ENCODE measurements at places on chromosomes 6 and 20.

DNA sequence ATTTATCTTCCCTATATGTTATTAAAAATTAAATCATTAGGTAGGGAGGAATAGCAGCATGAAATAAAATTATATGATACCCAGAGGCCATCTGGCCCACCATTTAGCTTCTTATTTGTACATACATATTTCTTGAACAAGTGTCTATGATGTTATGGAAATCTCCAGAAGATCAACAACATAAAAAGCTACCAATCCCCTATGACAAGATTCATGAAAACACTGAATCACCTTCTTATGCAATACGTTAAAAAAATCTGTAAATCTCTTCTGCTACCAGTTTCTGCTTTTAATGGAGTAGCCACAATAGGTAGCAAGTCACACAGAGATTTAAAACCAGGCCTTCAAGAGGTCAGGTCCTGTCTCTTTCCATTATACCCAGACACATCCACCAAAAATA, 125.8 kb upstream of the ENPP5 start:
- no peaks in the 10 kb centered on the region for H3K4me1 ChIP-seq
- no peak overlapping the region for H3K27ac ChIP-seq
- peaks cover 16% of the 10 kb centered on the region for H3K27me3 ChIP-seq
- H3K4me3 ChIP-seq = no peak overlapping the region
- no peaks in the 10 kb centered on the region for H3K36me3 ChIP-seq
- no peak for DNase-seq

GRCh38 chr6:73738367-73739028, 42.5 kb downstream of the CD109 start:
- H3K4me3 ChIP-seq = no peak overlapping the region
- peaks cover 3% of the 10 kb centered on the region for H3K27me3 ChIP-seq
- no peaks in the 10 kb centered on the region for H3K36me3 ChIP-seq
- H3K4me1 ChIP-seq = peaks cover 2% of the 10 kb centered on the region
- no peak for DNase-seq
- H3K27ac ChIP-seq = no peak overlapping the region

DNA sequence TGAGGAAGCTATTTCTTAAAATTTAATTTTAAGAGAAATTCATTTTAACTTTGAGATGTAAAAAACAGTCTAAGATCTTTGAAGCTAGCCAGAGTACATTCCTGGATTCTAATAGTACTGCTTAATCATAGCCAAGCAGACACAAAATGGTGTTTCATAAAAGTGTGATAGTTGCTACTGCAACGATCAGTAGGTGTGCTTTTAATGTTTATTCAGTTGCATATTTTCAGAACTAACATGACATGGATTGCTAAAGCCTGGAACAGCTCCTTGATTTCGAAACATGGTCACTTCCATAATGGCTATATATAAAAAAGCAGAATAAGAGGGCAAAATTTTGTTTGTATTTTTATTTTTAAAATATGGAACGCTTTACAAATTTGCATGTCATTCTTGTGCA, 35.5 kb downstream of the SESN1 start:
- peaks cover 2% of the 10 kb centered on the region for H3K27me3 ChIP-seq
- H3K36me3 ChIP-seq = no peaks in the 10 kb centered on the region
- DNase-seq = no peak

DNA sequence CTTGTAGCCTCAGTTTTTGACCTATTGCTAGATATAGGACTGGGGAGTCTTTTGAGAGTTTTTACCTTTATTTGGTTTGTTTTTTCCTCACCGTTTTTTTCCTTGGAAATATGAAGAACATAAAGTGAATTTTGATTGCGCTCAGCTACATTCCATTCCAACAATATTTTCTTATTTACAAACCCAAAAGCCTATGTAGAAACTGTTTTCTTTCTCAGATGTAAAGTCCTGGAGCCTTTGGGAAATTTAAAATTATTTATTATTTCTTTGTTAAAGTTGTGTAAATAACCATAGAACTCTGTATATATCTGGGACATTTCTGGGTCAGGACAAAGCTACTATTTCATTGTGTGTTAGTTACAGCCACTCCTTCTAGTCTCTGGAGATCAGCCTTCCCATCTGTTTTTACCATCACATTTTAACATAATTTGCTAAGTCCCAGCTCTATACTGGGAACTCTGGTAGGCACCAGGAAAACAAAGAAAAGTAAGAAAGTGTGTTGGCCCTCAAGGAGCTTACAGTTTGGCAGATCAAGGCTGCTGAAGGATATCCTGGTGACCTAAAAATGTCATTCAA, 68.8 kb downstream of the JAG1 start:
- H3K4me1 ChIP-seq = peaks cover 5% of the 10 kb centered on the region
- no peak overlapping the region for H3K27ac ChIP-seq
- H3K36me3 ChIP-seq = peaks cover 23% of the 10 kb centered on the region
- no peak for DNase-seq

DNA sequence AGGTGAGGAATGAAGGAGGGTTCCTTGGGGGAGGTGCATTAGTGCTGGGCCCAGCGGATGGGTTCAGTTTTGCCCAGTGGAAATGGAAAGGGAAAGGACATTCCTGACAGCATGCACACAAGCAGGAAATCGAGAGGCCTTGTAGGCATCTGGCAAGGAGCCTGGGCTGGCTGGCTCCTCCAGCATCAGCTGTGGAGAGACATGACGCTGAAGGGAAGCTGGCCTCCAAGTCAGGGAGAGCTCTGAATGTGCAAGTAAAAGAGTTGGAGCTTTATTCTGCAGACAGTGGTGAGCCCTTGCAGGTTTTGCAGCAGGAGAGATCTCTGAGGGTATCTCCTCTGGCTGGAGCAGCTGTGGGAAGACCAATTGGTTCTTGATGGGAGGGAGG, 154.3 kb downstream of the MRPL14 start:
- H3K4me1 ChIP-seq = peaks cover 8% of the 10 kb centered on the region
- no peaks in the 10 kb centered on the region for H3K36me3 ChIP-seq
- DNase-seq = no peak
- no peak overlapping the region for H3K4me3 ChIP-seq

GRCh38 chr6:144882425-144882824, 597.3 kb downstream of the UTRN start:
- no peaks in the 10 kb centered on the region for H3K36me3 ChIP-seq
- peaks cover 20% of the 10 kb centered on the region for H3K27me3 ChIP-seq
- no peak overlapping the region for H3K27ac ChIP-seq
- no peak for DNase-seq
- no peak overlapping the region for H3K4me3 ChIP-seq
- no peaks in the 10 kb centered on the region for H3K4me1 ChIP-seq

Measured in activated naive CD8-positive, alpha-beta T cell treated with anti-CD3 and anti-CD28 coated beads, Interleukin-2, amount 10 ng/mL, durations not matched to agents 7 days and 5 days (primary cell).